B cell (primary cell): ENCODE measurements at places on chromosomes 13 and 19. TPM values are rescaled to one million over a fixed set of nuclear protein-coding genes. Genes with fewer than 3 reads are reported as not detected.

Gene PCDH17
- total RNA-seq: not detected in 2 replicates

Gene CYP2F1
- total RNA-seq: not detected in 2 replicates

Gene FAM124A
- total RNA-seq: 0.15 and 0.39 TPM in 2 replicates

Gene FIZ1
- total RNA-seq: 21.4 and 26.4 TPM in 2 replicates

Gene KCNC3
- 23.0 and 24.4 TPM in 2 replicates for total RNA-seq

Gene RNF17
- not detected in 2 replicates for total RNA-seq

Gene NCAN
- total RNA-seq: not detected in 2 replicates

Gene R3HDM4
- total RNA-seq: 165 and 176 TPM in 2 replicates

Gene ICAM4
- 0.44 and 0.51 TPM in 2 replicates for total RNA-seq

Gene ZNF554
- total RNA-seq: 5.9 TPM in 2 replicates

Gene OR7A5
- not detected in 2 replicates for total RNA-seq

Gene PTGIR
- total RNA-seq: 1.9 and 2.5 TPM in 2 replicates

Gene CCDC70
- total RNA-seq: not detected in 2 replicates

Gene FCER2
- total RNA-seq: 16.3 and 17.1 TPM in 2 replicates

Gene C1QTNF9
- not detected in 2 replicates for total RNA-seq

Gene PTPRS
- total RNA-seq: 10.0 and 12.2 TPM in 2 replicates

Gene PCP2
- 7.6 and 9.3 TPM in 2 replicates for total RNA-seq

Gene RPL28
- total RNA-seq: 2,397 and 2,578 TPM in 2 replicates

Gene LAIR2
- total RNA-seq: not detected in 2 replicates

Gene FFAR3
- not detected in 2 replicates for total RNA-seq

Gene CCL25
- not detected in 2 replicates for total RNA-seq

Gene TRAPPC6A
- total RNA-seq: 40.3 and 48.2 TPM in 2 replicates

Gene ZNF776
- total RNA-seq: 47.5 and 51.6 TPM in 2 replicates

Gene GJB6
- total RNA-seq: not detected in 2 replicates

Gene POGLUT2
- total RNA-seq: not detected in 2 replicates

Gene ZNF564
- 31.8 and 35.8 TPM in 2 replicates for total RNA-seq

Gene BBC3
- 10.2 and 11.0 TPM in 2 replicates for total RNA-seq

Gene GCDH
- 61.2 and 63.2 TPM in 2 replicates for total RNA-seq

Gene ZNF442
- 6.9 and 8.4 TPM in 2 replicates for total RNA-seq
